Smooth muscle cell of the pulmonary artery (primary cell): ENCODE measurements at places on chromosomes 13 and 19. TPM values are rescaled to one million over a fixed set of nuclear protein-coding genes. Genes with fewer than 3 reads are reported as not detected.

The EHD2 gene
- 370 and 456 TPM in 2 replicates for total RNA-seq

The SOX1 gene
- total RNA-seq: not detected in 2 replicates

The PSG6 gene
- total RNA-seq: not detected in 2 replicates

The GDF15 gene
- total RNA-seq: 78.5 and 124 TPM in 2 replicates

The FCAR gene
- total RNA-seq: not detected in 2 replicates

The OLFM2 gene
- 5.0 and 112 TPM in 2 replicates for total RNA-seq
